ENCODE measurements at places on chromosomes 1 and 21.

GRCh38 chr1:7752512-7753417 is 18.3 kb upstream of the VAMP3 start:
- DNase-seq: no peak

GRCh38 chr21:44868707-44869106 is 4.8 kb downstream of the PTTG1IP start:
- no peak for DNase-seq

GRCh38 chr1:31443673-31444072 is 30.7 kb downstream of the SERINC2 start:
- no peak for DNase-seq

DNA sequence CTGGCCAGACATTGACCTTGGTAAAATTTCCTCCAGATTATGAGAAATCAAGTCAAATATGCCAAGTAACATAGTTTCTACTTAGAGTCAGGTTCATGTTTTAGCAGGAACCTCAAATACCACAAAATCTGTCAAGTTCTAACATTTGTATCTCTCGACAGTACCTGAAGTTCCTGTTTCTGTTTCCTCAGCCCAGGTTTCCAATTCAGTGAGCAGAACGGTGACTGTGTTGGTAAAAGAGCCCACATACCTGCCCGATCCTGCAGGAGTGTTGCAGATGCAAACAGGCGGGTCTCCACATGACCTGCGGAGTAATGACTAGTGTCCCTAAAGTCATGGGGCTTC is 57.9 kb upstream of the LGALS8 start:
- no peak for DNase-seq

GRCh38 chr21:17513214-17514123 is 626 bp downstream of the CXADR start:
- peak; percentile 89 for DNase-seq

- DNase-seq: no peak
Observed at GRCh38 chr1:225763716-225764548, 13.7 kb upstream of the SRP9 start.

- no peak for DNase-seq
Observed at GRCh38 chr1:109216662-109217061, 2.9 kb downstream of the SARS1 start.

GRCh38 chr1:116708255-116708900 is 40.8 kb upstream of the IGSF3 start:
- DNase-seq: no peak

DNA sequence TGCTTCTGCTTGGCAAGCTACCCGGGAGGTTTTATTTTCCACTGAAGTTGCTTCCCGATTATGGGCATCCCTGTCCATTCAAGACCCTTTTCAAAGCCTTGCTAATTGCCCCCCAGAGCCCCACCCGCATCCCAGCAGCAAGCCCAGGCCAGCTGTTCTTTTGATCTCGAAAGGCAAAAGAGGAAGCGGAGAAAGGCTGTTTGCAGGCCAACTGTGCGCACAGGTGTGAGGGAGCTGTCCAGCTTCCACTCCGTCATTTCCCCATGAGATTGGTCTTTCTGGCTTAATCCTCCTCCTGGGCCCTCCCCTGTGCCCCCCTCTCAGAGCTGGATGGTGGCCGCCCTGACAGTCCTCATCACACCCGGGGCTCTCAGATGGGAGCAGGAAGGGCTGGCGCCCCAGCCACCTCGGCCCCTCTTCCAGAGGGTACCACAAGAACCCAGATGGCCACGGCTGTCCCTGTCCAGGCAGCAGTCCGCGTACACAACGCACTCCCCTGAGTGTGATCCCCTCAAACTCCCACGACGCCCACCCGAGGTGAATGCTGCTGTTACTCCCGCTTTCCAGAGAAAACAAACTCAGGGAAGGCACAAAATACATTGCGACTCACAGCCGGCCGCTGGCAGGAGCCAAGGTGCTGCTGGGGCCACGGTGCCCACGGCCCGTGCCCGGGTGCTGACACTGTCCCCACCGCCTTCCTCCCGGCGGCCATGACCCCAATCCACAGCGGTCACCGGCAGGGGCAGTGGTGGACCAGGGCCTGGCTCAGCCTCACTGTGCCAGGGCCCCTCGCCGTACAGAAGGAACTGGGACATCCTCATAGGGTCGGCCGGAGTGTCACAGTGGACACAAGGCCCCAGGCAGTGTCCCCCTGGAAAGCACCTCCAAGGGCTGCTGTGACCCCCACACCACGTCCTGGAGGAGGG is 121.9 kb downstream of the CRYAA start:
- DNase-seq: no peak

DNA sequence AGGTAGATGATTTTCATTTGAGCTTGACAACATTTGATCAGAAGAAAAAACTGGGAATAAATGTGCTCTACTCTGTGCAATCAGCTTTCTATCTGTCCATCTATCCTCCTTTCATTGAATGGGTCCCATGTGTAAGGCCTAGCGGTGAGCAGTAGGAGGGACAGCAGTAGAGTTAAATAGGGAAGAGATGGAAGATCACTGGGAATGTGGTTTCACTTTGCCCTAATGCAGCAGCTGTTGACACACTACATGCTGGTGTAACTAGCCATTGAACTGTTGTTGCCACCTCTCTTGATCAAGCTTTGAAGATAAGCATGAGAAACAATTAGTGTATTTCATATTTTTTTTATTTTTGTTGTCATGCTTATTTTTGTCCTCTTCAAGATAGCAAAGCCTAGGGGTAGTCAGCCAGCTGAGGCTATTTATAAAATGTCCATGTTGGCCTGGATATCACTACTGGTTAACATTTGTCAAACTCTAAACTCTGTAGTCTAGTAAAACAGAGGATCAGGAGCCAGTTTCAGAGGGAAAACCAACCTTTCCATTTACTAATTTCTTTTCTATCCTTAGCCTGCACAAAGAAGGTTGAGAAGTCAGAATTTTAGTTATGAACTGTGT is 41.9 kb downstream of the CACNA1E start:
- no peak for DNase-seq

GRCh38 chr1:113809670-113810602 is 2.3 kb downstream of the RSBN1 start:
- no peak for DNase-seq

- DNase-seq: no peak
Observed at GRCh38 chr1:3713840-3714239, 38.4 kb upstream of the CCDC27 start.

GRCh38 chr1:16023050-16023653 is 1.3 kb downstream of the CLCNKA start:
- DNase-seq: no peak

DNA sequence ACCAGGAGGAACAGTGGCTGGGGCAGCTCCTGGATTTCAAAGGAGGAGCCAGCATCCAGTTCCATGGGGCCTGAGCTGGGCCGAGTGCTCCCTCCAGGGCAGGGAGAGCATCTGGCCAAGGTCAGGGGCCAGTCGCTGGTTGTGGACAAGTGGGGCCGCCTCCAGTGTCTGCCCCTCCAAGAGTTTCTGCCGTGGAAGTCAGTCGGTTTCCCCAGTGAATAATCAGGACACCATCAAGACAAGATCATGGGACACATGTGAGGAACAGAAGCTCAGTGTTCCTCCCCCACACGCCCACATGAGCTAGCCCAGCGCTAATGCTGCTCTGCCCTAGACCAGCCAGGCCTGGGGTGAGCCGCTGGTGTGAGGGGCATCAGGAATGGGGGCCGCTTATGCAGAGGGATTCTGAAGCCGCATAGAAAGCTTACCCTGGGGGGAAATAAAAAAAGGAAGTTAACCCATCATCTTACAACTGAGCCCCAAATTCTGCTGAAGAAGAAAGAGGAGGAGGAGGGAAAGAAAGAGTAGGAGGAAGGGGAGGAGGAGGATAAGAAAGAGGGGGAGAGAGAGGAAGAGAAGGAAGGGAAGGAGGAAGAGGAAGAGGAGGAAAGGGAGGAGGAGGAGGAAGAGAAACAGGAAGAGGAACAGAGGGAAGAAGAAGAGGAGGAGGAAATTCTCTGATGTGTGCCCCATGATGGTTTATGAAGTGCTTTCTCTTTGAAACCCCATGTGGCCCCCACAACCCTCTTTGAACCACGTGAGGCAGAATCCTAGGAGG is 198.4 kb downstream of the MATN1 start:
- DNase-seq: no peak

DNA sequence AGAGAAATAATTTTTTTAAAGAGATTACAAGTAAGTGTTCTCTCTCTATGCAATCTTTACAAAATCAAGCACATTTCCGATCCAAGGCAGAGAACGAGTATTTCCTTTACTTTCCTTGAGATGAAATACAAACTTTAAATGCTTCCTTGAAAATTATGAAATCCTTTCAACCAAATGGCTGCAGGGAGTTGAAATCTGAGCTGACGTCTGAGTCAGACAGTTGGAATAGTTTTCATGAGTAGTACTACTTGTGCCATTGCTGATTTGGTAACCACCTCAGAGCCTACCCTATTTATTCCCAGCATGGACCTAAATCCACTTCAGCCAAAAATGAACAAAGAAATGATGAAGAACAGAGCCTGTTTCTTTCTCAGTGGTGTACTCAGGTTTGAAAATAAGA is 183.6 kb downstream of the GIPC2 start:
- no peak for DNase-seq

DNA sequence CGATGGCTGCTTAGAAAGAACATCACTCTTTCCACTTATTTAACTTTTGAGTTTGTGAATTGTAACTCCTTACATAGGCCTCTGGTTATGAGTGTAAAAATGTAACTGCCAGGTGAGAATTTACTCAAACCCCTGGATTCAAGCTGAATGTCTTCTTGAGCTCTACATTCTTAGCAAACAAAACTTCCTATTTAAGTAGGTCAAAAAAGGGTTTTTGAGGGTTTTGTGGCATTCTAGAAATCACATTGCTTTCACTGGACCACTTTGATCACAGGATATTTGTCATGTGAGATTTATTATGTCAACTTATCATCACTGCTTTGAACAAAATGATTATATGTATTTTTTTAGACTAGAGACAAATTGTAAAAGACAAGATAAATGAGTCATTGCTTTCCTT is 5.7 kb downstream of the IL23R start:
- DNase-seq: no peak

GRCh38 chr1:85359874-85360721 is 83.7 kb upstream of the BCL10 start:
- DNase-seq: no peak

GRCh38 chr1:70458131-70458530 is 47.1 kb downstream of the CTH start:
- no peak for DNase-seq

GRCh38 chr1:207858806-207859205 is 52.1 kb downstream of the CD34 start:
- DNase-seq: no peak

- DNase-seq: no peak
Observed at GRCh38 chr1:25051906-25052305, 121.8 kb upstream of the RUNX3 start.

DNA sequence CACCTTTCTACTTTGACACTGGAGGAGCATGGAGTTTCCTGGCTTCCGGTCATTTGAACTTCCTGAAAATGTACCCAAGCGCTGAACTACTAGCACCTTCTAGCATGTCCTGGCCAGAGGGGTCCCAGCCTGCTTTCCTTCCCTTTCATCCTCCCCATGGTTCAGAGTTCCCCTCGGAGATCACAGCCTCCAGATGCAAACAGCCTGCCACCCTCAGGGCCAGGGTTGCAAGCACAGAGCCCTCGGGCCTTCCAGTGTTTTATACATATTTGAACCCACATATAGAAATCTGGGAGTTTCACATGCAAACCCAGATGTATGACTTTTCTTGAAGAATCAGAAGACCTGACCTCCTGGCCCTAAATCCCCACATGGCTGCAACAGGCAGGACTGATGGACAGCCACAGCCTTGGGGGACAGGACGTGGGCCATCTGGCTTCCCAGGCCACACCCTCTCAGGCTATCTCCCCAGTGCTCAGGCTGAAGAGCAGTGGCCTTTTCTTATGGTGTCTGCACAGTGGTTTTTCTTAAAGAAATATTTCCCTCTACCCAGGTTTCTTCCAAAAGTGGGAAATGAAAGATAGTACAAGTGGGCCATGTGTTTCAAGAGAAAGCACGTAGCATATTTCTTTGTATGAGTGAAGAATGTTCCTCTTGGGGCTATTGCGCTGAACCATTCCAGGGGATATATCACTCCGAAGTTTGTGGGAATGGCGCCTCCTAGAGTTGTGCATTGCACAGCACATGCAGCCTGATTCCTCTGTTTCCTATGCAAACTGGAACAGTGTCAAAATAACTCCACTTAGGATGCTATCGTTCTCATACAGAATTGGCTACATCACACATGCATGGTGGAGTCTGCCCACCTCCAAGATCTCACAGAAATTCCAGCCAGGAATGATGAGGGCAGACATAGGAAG is 232.0 kb upstream of the VAMP3 start:
- no peak for DNase-seq

DNA sequence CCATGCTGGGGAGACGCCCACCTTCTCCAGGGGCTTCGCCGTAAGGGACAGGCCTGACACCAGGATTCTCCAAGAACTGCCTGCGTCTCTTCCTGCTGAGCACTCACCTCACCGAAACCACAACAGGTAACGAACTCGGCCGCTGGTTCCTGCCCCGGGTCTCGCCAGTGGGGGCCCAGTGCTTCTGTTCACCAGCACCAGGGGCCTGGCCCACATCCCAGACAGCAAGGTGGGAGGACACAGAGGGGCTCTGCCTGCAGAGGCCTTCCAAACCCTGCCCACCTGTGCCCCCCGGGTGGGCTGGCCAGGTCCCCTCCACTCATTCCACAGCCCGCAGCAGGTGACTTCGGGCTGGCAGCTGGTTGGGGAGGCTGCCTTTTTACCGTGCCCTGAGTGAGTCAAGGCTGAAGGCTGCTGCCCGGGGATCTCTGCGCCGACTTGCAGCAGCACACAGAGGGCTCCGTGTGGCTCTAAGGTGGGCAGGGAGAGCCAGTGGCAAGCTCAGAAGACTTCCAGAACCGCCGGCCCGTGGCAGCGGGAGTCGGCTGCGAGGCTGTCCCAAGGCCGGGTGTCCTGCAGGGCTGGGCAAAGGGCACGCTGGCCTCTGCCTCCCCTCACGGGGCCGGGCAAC is 14.7 kb upstream of the COL18A1 start:
- peak; percentile 76 for DNase-seq

DNA sequence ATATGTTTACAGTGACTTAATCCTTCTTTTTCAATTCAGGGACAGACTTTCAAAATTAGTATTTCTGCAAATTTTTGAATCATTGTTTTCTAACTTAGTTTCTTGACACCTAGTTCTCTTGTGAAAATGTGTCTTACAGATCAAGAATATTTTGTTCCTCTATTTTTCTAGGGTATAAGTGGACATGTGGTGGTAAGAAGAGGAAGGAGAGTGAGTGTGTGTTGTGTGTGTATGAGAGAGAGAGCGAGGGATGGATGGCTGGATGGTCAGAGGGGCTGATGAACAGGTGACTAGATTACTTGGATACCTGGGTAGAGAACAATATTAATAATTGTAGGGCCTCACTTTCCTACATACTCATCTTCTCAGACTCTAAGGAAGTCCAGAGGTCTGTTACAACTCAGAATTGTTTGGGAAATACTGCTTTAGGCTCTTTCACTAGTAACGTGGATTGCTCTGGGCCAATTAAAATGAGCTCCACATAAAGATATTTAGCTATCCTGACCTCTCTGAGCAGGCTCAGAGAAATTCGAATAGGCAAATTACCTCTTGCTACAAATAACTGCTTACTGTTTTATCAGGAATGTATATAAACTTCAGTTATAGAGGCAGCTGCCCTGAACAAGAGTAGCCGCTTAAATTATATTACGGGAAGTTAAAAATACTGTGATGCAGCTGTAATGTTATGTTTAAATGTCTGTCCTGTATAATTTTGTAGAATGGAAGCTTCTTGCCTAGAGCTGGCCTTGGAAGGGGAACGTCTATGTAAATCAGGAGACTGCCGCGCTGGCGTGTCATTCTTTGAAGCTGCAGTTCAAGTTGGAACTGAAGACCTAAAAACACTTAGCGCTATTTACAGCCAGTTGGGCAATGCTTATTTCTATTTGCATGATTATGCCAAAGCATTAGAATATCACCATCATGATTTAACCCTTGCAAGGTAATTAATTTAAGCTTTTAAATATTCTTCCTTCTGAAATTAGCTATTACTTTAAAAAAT is 19.7 kb downstream of the GPSM2 start:
- no peak for DNase-seq
